ENCODE measurements at places on chromosomes 16 and 17.

GRCh38 chr17:75081611-75082540 is 5.9 kb upstream of the SLC16A5 start:
- no peak for DNase-seq

GRCh38 chr16:87626401-87626800 is 24.1 kb downstream of the JPH3 start:
- DNase-seq = no peak

GRCh38 chr16:1108299-1109252 is 12.5 kb upstream of the C1QTNF8 start:
- DNase-seq = peak; percentile 21

- DNase-seq = peak; percentile 10
Observed at GRCh38 chr16:22948603-22949368, 134.8 kb downstream of the HS3ST2 start.

- DNase-seq = no peak
Observed at GRCh38 chr16:78290872-78291591, 191.6 kb downstream of the WWOX start.
